ENCODE measurements at places on chromosomes 5 and 9. TPM values are rescaled to one million over a fixed set of nuclear protein-coding genes. Genes with fewer than 3 reads are reported as not detected.

Gene ARID3C
- 0.31 TPM for total RNA-seq

Gene LCP2
- total RNA-seq, result not detected

Gene LCN9
- not detected for total RNA-seq

Gene KIF4B
- total RNA-seq, result not detected

Gene WDR38
- total RNA-seq, result not detected

Gene SPATA31D4
- not detected for total RNA-seq

Gene GMCL2
- not detected for total RNA-seq

Gene SOX30
- not detected for total RNA-seq

Gene PCDHA10
- total RNA-seq, result under 0.01 TPM

Gene CCDC180
- 4.5 TPM for total RNA-seq

Gene UNC13B
- total RNA-seq, result 34.3 TPM

Gene PCDH1
- 5.7 TPM for total RNA-seq

Gene APBA1
- 15.2 TPM for total RNA-seq

Gene PCDHGA11
- total RNA-seq, result 11.0 TPM

Gene GLDC
- 3.3 TPM for total RNA-seq

Gene SH3TC2
- total RNA-seq, result 9.5 TPM

Gene PLAC8L1
- total RNA-seq, result 0.40 TPM

Gene DOCK8
- total RNA-seq, result under 0.01 TPM

Gene DMAC1
- 8.6 TPM for total RNA-seq

Gene NUTM2G
- not detected for total RNA-seq

Gene LCNL1
- total RNA-seq, result 1.6 TPM

Gene CCDC192
- total RNA-seq, result not detected
